ENCODE measurements at places on chromosomes 12 and 14.

GRCh38 chr12:82872088-82872487, 185.4 kb downstream of the TMTC2 start:
- no peak for DNase-seq
- no peak overlapping the region for H3K4me3 ChIP-seq
- H3K36me3 ChIP-seq: no peaks in the 10 kb centered on the region
- H3K27me3 ChIP-seq: no peaks in the 10 kb centered on the region
- H3K4me1 ChIP-seq: peaks cover 11% of the 10 kb centered on the region

DNA sequence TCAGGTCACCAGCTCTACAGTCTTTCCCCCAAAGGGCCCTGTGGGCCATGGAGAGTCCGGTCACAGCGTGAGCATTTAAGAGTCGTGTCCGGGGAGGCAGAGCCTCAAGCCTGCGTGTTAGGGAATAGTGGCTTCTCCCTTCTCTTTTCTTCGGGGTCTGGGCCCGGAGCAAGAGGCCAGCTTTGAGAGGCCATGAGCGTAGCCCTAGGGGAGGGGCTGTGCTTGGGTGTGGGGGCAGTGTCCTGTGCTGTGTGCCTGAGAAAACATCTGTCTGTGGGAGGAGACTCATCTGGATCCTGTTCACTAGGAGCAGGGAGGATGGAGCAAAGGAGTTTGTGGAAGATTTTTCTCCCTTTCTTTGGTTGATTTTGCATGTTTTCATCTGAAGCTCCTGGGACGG, 5.3 kb downstream of the LRP1-AS start:
- H3K27me3 ChIP-seq: no peaks in the 10 kb centered on the region
- no peak for DNase-seq
- no peaks in the 10 kb centered on the region for H3K36me3 ChIP-seq
- H3K4me1 ChIP-seq: peaks cover 86% of the 10 kb centered on the region
- peak overlapping the region; percentile 81 for H3K27ac ChIP-seq

DNA sequence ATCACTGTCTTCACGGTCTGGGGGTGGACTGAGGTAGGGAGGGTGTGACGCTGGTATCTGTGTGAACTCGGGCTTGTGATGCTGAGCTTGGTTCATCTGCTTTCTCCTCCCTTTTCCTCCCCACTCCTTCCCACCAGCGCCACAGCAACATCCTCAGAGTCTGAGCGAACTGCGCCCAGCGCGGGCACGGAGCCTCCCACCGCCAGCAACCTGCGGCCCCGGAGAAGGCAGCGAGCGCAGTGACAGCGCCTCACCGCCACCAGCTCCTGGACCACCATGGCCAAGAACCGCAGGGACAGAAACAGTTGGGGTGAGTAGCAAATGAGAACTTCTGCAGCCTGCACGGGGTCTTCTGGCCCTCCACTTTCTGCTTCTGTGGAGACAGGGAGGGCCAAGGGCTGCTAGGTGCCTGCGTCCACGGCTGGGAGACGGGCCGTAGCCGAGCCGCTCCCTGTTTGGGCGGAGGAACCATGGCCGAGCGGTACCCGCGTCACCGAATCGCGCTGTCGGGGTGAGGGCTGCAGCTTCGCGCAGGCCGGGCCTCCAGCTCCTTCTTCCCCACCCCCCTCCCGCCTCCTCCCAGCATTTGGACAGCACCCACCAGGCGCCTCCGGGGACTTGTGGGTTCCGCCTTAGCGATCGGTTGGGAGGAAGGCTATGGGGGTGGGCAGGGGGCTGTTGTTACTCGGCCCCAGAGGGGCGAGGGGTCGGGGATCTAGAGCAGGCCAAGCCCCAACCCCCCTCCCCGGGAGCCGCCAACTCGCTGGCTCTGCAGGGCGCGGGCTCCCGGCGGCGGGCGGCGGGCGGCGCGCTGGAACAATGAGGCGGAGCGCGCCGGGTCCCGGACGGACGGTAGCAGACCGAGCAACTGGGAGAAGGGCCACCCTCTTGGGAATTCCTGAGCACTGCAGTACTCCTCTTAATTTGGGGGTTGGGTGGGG, at the start of gene ATL1:
TSS of gene ATL1 (plus strand) at position 156 of the 941 bp plus-strand sequence. CDS start at position 277, 121 bp downstream.
- no peak for DNase-seq
- peak within 1 kb of the TSS; percentile 60 for H3K4me3 ChIP-seq
- no peaks in the 10 kb centered on the region for H3K36me3 ChIP-seq
- H3K27me3 ChIP-seq: no peaks in the 10 kb centered on the region
- H3K4me1 ChIP-seq: no peaks in the 10 kb centered on the region

- H3K27ac ChIP-seq: peak overlapping the region; percentile 91
- H3K36me3 ChIP-seq: no peaks in the 10 kb centered on the region
- no peak for DNase-seq
- peaks cover 26% of the 10 kb centered on the region for H3K4me1 ChIP-seq
Measured at GRCh38 chr12:81079280-81080076, 1.6 kb downstream of the ACSS3 start.

GRCh38 chr12:505221-505620, 45.5 kb downstream of the B4GALNT3 start:
- peaks cover 15% of the 10 kb centered on the region for H3K4me1 ChIP-seq
- H3K4me3 ChIP-seq: no peak overlapping the region
- no peaks in the 10 kb centered on the region for H3K27me3 ChIP-seq
- H3K27ac ChIP-seq: no peak overlapping the region
- H3K36me3 ChIP-seq: no peaks in the 10 kb centered on the region

DNA sequence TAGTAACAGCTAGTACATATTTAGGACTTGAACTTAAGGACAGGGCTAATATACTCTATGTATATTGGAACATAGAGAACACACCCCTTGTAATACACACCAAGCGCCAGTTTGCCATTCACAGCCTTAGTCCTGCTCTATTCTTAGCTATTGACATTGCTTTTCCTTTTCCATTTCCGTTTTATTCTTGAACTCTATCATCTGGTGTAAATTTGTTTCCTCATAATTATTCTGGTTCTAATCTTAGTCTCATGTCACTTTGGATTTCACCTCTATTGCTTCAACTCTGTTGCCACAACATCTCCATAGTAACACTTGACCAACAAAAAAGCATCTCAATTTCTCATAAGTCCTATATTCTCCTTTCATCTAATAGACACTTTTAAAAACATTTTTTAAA, 225.7 kb downstream of the PHLDA1 start:
- H3K4me3 ChIP-seq: no peak overlapping the region
- H3K4me1 ChIP-seq: no peaks in the 10 kb centered on the region
- no peak overlapping the region for H3K27ac ChIP-seq
- H3K36me3 ChIP-seq: no peaks in the 10 kb centered on the region
- no peak for DNase-seq

- H3K27me3 ChIP-seq: no peaks in the 10 kb centered on the region
- DNase-seq: no peak
- H3K27ac ChIP-seq: no peak overlapping the region
- peaks cover 13% of the 10 kb centered on the region for H3K4me1 ChIP-seq
Measured at GRCh38 chr14:33457617-33458016, 493.3 kb downstream of the EGLN3 start.

DNA sequence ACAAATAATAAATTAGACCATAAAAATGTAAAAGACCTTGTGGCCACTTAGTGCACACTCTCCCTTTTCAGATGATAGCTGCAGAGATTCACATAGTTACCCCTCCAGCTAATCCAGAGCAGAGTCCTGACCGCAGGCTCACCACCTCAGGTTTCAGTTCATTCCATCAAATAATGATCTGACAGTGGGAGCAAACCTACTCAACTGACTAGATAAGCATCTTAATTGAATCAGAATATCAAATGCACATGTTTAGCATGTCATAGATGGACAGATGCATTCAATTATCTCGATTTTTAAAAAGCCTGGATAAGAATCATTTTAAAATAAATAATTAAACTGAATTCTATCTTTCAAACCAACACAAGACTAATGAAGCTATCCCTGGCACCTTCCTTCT, 242.3 kb upstream of the PDZRN4 start:
- no peaks in the 10 kb centered on the region for H3K27me3 ChIP-seq
- H3K4me3 ChIP-seq: no peak overlapping the region
- DNase-seq: no peak
- no peak overlapping the region for H3K27ac ChIP-seq

- no peaks in the 10 kb centered on the region for H3K27me3 ChIP-seq
- no peaks in the 10 kb centered on the region for H3K36me3 ChIP-seq
- peaks cover 47% of the 10 kb centered on the region for H3K4me1 ChIP-seq
- no peak overlapping the region for H3K4me3 ChIP-seq
- no peak for DNase-seq
Measured at GRCh38 chr12:25994901-25995625, 36.6 kb downstream of the RASSF8 start.

- H3K36me3 ChIP-seq: no peaks in the 10 kb centered on the region
- peaks cover 27% of the 10 kb centered on the region for H3K4me1 ChIP-seq
- H3K27ac ChIP-seq: no peak overlapping the region
- no peak for DNase-seq
- H3K4me3 ChIP-seq: no peak overlapping the region
Measured at GRCh38 chr14:96357216-96357615, 5.9 kb downstream of the ATG2B start.

- no peak overlapping the region for H3K27ac ChIP-seq
- H3K4me1 ChIP-seq: peaks cover 9% of the 10 kb centered on the region
- no peaks in the 10 kb centered on the region for H3K36me3 ChIP-seq
- no peak overlapping the region for H3K4me3 ChIP-seq
- DNase-seq: no peak
Measured at GRCh38 chr14:99419905-99420304, 60.8 kb downstream of the SETD3 start.

GRCh38 chr12:19277711-19278110, 148.2 kb downstream of the PLEKHA5 start:
- no peaks in the 10 kb centered on the region for H3K27me3 ChIP-seq
- no peak for DNase-seq
- no peak overlapping the region for H3K4me3 ChIP-seq
- no peak overlapping the region for H3K27ac ChIP-seq
- H3K36me3 ChIP-seq: peaks cover 11% of the 10 kb centered on the region
- peaks cover 8% of the 10 kb centered on the region for H3K4me1 ChIP-seq

GRCh38 chr12:12305568-12306300, 38.9 kb upstream of the LRP6 start:
- H3K36me3 ChIP-seq: no peaks in the 10 kb centered on the region
- no peaks in the 10 kb centered on the region for H3K27me3 ChIP-seq
- H3K4me3 ChIP-seq: no peak overlapping the region
- H3K27ac ChIP-seq: no peak overlapping the region

DNA sequence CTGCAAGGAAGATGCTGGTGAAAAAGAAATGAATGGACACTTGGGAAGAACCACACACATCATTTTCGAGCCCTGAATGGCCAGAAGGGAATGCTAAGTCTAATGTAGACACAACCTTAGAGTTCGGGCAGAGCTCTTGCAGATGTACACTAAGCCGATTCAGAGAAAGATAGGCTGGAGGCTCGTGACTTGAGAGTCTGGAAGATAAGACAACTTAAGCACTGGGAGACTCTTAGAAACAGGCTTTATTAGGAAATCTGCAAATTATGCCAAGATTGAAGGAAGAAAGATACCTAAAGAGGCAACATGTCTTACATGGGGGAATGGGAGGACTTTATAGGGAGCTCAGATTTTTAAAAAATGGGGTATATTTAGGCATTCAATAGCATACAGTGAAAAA, 13.5 kb downstream of the TBPL2 start:
- no peaks in the 10 kb centered on the region for H3K27me3 ChIP-seq
- no peak overlapping the region for H3K4me3 ChIP-seq
- no peaks in the 10 kb centered on the region for H3K4me1 ChIP-seq
- H3K27ac ChIP-seq: no peak overlapping the region
- H3K36me3 ChIP-seq: no peaks in the 10 kb centered on the region

GRCh38 chr12:11973396-11973795, 97.3 kb upstream of the BCL2L14 start:
- H3K27ac ChIP-seq: no peak overlapping the region
- DNase-seq: no peak
- no peaks in the 10 kb centered on the region for H3K36me3 ChIP-seq
